ENCODE measurements at places on chromosomes 16 and 17.

- no peak for DNase-seq
Observed at GRCh38 chr17:27840688-27841087, 40.4 kb upstream of the NOS2 start.

DNA sequence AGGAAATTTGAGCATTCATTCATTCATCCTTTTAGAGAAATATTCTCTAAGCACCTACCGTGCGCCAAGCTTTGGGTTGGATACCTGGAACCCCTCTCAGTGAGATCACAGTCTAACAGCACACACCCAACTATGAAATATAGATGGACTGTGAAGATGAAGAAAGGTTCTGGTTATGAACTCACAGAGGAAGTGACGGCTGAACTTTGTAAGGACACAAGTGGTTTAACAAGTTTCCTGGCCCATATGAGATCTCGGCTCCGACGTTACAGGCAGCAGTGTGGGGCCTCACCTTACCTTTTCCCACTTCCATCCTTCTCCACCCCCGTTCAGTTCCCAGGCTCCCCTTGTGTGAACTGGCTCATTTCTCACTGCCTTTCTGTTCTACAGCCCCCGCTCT is 406.2 kb downstream of the MAF start:
- no peak for DNase-seq

DNA sequence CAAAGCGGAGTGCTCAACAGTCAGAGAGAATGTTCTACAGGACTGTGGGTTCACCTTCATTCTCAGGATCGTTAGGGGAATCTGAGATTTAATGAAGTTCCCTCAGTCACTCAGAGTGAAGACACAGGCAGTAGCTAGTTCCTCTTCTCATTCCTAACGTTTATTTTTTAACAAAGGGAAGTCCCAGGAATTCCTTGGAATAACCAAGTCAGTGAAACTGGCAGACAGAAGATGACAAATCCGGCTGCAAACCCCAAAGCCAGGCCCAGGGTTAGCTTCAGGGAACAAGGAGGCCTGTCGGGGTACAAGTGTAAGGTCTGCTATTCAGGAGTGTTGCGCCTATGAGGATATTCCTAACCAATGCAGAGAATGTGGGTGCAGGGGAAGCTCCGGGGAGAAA is 42.0 kb downstream of the COTL1 start:
- no peak for DNase-seq

DNA sequence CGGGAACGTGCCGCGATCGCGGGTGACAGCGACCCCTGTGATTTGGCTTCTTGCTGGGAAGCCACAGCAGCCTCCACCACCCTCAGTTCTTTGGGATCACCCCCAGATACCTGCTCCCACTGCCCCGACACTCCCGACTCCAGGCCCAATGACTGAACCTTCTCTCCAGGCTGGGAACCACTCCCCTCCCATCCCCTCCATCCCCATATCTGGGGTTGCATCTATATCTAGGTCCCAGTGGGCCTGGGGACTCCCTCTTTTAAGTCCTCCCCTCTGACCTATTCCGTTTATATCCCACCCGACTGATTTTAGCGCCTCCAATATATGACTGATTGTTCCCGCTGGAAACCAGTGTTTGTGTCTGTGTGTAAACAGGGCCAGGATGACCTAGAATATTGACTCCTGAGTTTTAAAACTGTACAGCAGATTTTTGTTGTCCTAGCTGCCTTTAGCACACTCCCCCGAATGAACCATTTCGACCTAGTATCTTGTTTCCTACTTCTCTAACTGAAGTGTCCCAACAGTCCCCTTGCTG is 667 bp downstream of the PSMD3 start:
- no peak for DNase-seq

- DNase-seq: no peak
Observed at GRCh38 chr17:4554441-4554996, 665 bp downstream of the MYBBP1A start.

DNA sequence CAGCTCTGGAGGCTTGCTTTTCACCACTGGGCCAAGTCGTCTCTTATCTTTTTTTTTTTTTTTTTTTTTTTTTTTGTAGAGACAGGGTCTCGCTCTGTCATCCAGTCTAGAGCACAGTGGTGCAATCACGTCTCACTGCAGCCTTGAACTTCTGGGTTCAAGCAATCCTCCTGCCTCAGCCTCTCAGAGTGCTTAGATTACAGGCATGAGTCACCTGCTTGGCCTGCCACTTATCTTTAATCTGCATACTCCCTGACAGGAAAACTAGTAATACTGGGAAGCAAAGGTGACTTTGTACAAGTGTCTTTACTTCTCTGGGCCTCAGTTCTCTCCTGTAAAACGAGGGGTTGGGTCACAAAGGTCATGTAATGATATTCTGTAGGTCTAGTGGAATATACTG is 15.0 kb downstream of the NTN1 start:
- DNase-seq: no peak
